Immature natural killer cell (primary cell): ENCODE measurements at places on chromosomes 4 and X. TPM values are rescaled to one million over a fixed set of nuclear protein-coding genes. Genes with fewer than 3 reads are reported as not detected.

DNA sequence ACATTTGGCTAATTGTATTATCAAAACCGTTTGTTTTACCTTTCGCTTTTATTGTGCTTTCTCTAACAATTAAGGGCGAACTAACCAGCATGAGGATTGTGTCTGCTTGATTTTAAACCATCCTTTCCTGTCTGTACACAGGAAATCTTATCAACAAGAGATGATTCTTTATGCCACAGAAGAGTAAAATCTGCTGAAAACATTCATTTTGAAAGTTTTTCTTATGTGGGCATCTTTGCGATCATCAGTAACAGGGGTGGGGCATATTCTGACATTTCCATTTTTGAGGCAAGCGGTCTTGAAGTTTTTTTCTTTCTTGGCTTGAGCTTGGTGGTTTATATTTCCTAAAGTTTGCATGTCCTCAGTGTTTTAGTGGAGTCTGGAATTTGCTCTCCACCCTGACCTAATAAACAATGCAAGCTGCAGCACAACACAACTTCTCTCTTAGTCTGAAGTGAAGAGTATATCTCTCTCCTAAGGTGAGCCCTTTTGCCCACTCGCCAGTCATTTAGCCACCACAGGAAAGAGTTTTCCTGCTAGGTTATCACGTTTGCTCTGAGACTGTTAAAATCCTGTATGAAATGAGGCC lies 26.6 kb downstream of the NFKB1 start:
- DNase-seq, result no peak

- DNase-seq, result no peak
Observed at GRCh38 chr4:139692309-139693012, 26.8 kb downstream of the MGST2 start.

DNA sequence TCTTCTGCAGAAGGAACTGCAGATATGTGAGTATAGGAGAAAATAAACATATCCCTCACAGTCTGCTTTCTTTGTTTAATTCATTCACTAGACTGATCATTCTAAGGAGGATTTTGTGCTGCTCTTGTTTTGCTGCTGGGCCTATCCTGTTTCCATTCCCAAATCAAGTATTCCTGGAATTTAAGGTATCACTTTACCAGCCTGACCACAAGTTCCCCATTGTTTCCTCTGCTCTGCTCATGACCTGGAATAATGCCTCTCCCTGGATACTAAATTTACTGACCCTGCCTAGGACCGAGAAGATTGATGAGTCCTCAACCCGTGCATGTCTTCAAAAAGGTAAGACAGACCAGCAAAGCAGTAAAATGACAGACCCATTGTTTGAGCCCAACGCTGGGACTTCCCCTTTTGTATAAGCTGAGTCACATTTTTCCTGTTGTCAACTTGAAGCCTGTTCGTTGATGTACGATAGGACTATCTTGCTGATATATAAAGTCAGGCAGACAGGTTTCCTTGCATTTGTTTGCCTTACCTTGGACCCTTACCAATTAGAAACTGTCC lies 85.5 kb upstream of the TET2 start:
- DNase-seq, result no peak

DNA sequence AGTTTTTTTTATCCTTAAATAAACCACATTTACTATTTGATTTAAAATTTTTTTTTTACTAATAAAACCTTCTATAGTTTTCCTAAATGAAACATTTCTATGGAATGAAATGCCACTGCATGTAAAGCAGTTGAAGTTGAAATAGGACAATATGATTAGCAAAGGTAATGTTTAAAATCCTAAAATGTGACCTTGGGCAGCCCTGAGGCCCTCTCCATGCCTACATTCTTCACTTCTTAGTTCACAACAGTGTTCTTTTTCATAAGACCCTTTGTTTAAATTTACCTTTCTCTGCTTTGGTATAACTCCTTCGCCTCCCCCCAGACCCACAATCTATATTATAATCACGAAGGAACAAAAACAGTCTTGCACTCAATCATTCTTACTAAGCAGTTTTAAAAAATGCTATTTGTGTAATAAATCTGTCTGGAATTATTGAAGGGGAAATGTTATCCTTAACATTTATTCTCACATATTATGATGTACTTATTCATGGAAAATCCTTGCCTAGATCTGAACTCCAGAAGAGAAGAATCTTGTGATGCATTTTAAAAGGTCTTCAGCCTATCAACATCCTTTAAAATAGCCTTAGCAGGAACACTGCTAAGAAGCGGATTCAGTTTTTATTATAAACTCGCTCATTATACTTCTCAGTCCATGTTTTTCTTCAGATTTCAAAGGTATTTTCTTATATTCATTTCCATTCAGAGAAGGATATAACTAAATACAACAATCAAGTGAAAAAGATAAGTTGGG lies 124.6 kb upstream of the NAP1L5 start:
- DNase-seq, result no peak

GRCh38 chr4:10115271-10115796 lies 1.3 kb downstream of the WDR1 start:
- DNase-seq, result no peak

Gene BGN
- not detected for polyA plus RNA-seq

Gene ARSJ
- not detected for polyA plus RNA-seq

Gene MID2
- polyA plus RNA-seq, result 0.77 TPM

Gene SNX12
- polyA plus RNA-seq, result 5.9 TPM

Gene ZNF185
- 3.2 TPM for polyA plus RNA-seq
